ENCODE measurements at places on chromosomes 2 and 18.

DNA sequence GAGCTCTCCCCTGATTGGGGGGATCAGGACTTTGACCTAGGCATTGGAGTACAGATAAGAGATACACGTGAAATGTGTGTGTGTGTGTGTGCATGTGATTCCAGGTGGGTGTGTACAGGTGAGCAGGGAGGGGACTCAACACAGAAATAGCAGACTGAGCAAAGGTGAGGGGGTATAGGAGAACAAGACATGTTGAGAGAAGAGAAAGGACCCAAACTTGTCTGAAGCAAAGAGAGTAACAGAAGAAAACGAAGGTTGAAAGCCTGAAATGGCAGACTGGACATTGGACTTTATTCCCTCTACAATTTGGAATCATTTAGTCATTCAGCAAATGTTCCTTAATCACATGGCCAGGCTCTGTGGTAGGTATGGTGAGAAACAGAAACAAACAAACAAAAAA lies 23.3 kb downstream of the MRO start:
- DNase-seq = no peak

GRCh38 chr2:6139142-6139541 lies 447.0 kb downstream of the SOX11 start:
- DNase-seq = no peak

DNA sequence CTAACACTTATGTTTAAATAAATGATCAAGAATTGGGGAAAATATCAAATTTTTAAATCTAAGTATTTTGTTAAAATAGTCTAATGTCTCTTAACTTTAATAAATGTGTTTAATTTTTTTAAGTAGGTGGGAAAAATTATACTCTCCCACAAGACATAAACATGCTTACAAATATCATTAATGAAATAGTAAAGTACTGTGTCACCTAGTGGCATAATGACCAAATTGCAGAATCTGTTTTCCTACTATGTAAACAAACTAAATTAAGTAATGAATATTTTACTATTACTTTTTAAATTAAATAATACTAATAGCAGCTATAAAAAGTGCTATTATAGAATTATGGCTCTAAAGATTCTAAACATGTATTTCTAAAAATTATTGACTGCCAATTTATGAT lies 52.0 kb upstream of the CHAC2 start:
- no peak for DNase-seq

GRCh38 chr2:231554327-231554726 lies 24.1 kb upstream of the NMUR1 start:
- no peak for DNase-seq

- no peak for DNase-seq
Measured at GRCh38 chr2:71536226-71536671, 82.9 kb downstream of the DYSF start.

Data from T-helper 17 cell (primary cell).